ENCODE measurements at places on chromosomes 1 and 21.

DNA sequence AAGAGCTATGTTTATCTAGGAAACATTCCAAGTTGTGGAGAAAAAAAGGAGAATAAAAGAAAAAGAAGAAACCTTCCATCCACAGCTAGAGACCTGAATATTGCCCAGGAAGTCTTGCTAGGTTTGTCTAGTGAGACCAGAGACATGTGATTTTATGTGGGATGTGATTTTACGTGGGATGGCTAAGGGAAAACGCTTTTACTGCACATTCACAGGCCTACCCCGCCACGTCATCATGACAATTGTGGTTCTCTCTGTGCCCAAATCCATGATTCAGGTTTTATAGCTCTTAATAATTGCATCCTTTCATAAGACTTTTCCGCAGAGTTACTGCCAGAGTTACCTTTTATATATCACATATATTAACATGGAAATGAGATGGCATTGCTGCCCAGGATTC lies 86.4 kb upstream of the SSX2IP start:
- no peak for DNase-seq

DNA sequence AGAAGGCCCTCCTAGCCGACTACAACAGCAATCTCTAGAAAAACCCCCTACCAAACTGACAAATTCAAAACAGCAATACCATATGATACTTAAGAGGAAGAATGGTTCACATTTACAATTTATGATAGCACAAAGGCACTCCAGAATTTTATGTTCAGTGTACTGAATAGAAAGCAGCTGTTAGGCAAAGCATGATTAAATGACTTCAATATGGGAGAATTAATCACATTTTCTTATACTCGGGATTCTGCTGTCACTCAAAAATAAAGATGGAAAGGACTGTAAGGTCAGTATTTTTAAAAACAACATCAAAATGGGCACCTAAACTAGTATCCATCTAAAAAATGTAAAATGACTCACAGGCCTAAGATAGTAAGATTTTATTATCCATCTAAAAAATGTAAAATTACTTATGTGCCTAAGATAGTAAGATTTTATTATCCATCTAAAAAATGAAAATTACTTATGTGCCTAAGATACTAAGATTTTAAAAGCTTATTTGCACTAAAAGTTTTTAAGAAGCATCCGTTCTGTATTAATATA lies 198.5 kb downstream of the SMYD3 start:
- no peak for DNase-seq

GRCh38 chr1:21051177-21051825 lies 125.4 kb downstream of the EIF4G3 start:
- DNase-seq: no peak

DNA sequence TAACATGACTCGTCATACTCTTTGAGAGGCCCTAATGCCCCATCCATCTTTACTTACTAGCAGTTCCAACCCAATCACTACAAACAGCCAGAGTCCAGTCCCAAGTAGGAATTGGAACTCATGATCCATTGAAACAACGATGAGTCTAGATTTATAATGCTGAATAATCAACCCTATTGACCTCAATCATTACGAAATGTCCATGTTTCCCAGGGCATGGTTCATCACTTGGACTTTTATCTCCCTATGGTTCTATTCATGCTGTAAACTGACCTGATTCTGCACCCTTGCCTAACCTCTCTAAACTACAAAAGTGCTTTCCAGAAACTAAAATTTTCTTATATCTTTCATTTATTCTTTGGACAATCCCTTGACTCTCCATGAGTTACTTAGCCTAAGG lies 840.0 kb upstream of the B3GALT2 start:
- DNase-seq: no peak

DNA sequence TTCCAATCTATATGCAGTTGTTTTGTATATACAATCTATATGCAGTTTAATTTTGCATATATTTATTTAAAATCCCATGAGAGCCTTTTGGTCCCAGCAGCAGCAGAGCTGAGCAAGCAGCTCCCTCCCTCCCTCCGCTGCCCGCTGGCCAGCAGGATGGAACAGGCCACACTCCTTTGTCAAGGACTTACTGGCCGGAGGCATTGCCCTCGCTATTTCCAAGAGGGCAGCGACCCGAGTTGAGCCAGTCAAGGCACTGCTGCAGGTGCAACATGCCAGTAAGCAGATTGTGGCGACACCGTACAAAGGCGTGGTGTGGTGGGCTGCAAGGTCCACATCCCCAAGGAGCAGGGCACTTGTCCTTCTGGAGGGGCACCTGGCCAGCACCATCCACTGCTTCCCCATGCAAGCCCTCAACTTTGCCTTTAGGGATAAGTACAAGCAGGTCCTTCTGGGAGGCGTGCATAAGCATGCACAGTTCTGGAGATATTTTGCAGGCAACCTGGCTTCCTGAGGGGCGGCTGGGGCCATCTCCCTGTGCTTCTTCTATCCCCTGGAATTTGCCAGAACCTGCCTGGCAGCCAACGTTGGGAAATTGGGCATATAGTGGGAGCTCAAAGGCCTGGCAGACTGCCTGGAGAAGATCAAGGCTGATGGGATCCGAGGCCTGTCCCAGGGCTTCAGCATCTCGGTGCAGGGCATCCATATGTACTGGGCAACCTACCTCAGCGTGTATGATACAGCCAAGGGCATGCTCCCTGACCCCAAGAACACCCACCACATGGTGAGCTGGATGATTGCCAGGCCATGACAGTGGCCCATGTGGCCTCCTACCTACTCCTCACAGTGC lies 92.2 kb downstream of the OSBPL9 start:
- no peak for DNase-seq

- DNase-seq: no peak
Observed at GRCh38 chr1:159218649-159219636, 14.3 kb downstream of the ACKR1 start.

- DNase-seq: no peak
Observed at GRCh38 chr21:30984889-30985288, 53.4 kb downstream of the KRTAP19-8 start.

- no peak for DNase-seq
Observed at GRCh38 chr1:15311880-15312279, 64.9 kb downstream of the FHAD1 start.

GRCh38 chr1:26181586-26182382 lies 4.5 kb downstream of the CNKSR1 start:
- no peak for DNase-seq

- no peak for DNase-seq
Observed at GRCh38 chr1:160112357-160112756, 3.2 kb upstream of the ATP1A2 start.

DNA sequence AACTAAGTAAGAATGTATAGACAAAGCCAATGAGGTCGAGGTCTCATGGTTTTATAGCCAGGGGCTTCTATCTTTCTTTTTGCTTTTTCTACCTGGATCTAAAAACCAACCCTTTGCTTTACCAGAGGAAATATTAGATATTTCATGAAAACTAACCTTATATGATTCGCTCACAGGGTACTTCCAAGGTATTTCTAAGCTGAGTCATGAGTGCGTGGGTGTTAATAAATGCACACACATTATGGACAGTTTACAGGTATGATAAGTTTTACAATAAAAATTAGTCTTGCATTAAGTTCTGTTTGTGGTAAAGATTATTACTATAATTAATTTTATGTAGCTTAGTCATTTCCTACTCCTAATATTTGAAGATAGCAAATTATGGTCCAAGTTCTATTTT lies 217.2 kb downstream of the CHRM3 start:
- DNase-seq: no peak

DNA sequence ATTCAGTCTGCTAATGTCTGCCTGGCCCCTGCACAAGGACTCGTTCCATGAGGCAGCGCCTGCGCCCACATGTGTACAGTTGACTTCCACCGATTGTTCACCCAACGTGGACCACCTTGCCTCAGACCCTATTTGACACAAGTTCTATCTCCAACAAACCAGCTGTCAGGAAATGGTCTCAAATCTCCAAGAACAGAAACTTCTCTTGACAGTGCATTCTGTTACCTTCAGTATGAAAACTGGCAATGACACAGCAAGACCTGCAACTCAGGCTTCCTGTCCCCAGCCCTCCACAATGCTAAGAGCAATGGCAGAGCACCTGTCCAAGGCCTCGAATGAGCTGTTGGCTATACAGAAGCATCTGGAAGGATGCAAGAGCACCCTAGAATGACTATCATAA lies 102.3 kb upstream of the CLDN14 start:
- no peak for DNase-seq

DNA sequence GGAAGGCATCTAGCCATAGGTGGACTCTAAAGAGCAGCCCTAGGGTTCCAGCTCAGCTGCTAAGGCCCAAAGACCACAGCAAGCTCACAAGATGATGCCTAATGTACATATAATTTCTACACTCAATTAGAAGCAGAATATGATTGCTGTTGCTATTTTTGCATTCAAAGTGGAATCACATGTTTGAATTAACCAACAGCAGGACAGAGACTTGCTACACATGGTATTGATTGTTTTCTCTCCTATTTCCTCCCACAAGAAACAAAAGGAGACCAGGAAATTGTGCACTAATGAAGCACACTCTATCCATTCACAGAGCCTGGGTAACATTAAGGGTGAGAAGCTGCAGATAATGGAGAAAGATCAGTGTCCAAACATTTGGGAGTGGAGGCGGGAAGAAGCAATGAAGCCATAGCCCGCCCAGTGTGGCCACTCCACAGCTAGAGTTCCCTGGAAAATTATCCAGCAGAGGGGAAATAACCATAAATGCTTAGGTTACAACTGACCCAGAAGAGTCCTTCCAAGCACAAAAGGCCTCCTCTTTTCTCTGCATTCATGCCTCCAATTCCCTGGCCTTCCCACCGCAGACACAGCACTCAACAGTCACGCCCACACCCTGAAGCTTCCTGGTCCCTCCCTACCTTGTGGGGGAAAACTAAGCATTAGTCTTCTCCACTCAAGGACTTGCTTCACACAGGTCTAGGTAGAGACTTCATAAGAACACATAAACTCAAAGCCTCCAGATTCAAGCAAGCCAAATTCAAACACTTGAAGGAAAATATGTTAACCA lies 7.5 kb downstream of the CNN3 start:
- DNase-seq: no peak

GRCh38 chr1:36224537-36225282 lies 467 bp downstream of the THRAP3 start:
- DNase-seq: no peak

DNA sequence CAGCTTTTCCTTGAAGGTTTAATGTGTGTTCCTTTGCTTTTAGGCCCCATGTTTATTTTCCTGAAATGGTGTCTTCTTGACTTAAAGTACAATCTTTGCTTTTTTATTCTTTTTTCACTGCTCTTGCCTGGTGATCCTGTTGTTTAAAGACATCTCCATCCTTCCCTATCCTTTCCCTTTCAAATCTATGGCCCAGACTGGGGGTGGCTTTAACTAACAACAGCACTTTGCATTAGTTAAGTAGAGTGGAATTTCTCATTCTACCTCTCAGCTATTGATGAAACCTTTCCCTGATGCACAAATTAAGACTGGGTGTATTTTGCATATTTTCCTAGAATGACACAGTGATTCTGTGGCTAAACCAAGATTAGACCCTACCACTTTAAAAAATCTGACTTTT lies 84.3 kb downstream of the ROR1 start:
- no peak for DNase-seq

DNA sequence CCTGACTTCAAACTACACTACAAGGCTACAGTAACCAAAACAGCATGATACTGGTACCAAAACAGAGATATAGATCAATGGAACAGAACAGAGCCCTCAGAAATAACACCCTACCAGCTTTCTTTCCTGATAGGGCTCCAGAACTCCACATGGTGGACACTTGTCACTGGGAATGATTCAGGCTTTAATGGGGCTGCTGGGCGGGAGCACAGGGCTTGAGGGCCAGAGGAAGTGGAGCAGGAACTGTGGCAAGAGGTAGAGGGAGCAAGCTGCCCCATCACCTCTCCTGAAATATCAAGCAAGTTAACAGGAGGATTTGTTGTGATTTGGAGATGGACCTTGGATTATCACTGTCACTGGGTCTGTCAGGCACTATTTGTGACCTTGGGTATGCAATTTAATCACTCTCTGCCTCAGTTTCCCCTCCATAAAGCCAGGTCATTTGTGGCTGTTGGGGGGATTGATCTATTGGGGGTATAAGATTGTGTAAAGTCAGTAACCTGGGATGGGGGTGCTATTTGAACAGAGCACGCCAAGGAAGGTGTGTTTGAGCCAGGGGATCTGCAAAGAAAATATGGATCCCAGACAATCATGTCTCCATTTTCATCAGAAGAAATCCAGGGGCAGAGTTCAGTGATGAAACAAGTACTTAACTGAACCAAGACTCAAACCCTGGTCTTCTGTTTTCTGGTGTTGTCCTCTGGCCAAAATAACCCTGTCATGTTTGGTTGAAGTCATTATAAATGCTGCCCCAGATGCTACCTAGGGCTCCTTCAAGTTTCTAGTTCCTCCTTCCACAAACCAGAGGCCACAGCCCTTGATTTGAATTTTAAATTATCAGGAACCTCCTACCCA lies 25.2 kb downstream of the ETS2 start:
- no peak for DNase-seq

DNA sequence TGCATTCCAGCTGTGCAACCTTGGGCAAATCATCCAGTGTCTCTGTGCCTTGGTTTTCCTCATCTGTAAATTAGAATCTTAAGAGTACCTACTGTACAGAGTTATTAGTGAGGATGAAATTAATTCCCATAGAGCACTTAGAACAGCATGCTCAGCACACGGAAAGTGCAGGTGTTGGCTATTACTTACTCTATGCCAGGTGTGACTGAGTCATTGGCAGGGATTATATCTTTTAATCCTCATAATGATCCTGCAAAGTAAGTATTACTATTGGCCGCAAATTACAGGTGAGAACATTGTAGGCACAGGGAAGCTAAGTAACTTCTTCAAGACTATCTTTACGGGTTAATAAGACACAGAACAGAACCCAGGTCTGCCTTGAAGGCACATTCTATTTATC lies 6.3 kb upstream of the UBE2U start:
- no peak for DNase-seq

DNA sequence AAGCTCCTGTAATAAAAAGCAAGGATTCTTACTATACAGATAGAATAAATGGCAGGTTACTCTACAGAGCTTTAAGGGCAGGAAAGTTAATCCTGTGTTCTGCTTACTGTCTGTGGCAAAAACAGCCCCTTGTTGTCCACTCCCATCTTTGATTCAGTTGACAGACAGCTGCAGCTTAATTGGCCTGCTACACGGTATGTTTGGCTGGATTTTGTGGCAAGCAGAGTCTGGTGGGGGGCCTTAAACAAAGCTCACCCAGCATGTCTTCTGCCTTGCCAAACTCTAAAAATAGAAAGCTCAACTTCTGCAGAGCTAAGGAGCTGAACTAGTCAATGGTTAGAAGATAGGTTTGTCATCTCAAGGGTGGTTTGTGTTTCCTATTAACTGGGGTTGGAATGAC lies 407.2 kb downstream of the HLX start:
- DNase-seq: no peak

- no peak for DNase-seq
Observed at GRCh38 chr1:210074904-210075303, 136.9 kb downstream of the SYT14 start.

DNA sequence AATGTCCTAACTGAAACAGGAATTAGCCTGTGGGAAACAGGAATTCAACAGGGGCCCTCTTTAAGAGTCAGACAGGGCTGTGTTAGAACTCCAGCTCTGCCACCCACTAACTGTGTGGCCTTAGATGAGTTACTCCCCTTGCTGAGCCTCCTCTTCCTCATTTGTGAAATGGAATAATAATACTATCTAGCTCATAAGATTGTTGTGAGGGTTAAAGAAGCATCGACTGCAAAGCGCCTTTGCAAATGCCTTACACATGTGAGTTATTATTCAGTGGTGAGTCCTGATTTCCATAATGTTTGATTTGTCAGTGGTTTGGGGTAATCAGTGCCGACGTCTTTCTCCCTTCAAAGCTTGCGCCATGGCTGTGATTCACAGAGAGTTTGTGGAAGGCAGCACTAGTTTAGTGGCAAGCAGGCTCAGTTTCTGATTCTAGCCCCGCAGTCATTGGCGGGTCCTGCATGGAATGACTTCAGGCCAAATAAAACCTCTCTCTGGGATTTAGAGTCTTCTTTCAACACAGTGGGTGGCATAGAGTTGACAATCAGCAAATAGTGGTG lies 388.5 kb downstream of the PLPP3 start:
- no peak for DNase-seq

Data from activated T-helper 1 cell treated with Interleukin-2 at 50 U/mL for 16 hours (primary cell).